ENCODE measurements at places on chromosomes 11 and 22. TPM values are rescaled to one million over a fixed set of nuclear protein-coding genes. Genes with fewer than 3 reads are reported as not detected.

- no peak overlapping the region for H3K4me3 ChIP-seq
- H3K36me3 ChIP-seq = no peaks in the 10 kb centered on the region
- H3K27ac ChIP-seq = no peak overlapping the region
- no peaks in the 10 kb centered on the region for H3K4me1 ChIP-seq
Observed at GRCh38 chr11:1553808-1554594, 18.1 kb downstream of the DUSP8 start.

GRCh38 chr11:57167125-57167846, 14.5 kb upstream of the LRRC55 start:
- peaks cover 21% of the 10 kb centered on the region for H3K27me3 ChIP-seq
- DNase-seq = no peak
- H3K36me3 ChIP-seq = no peaks in the 10 kb centered on the region
- H3K27ac ChIP-seq = no peak overlapping the region
- no peaks in the 10 kb centered on the region for H3K4me1 ChIP-seq
- no peak overlapping the region for H3K4me3 ChIP-seq

- peak overlapping the region; percentile 44 for H3K4me3 ChIP-seq
- no peak for DNase-seq
- peaks cover 2% of the 10 kb centered on the region for H3K27me3 ChIP-seq
- no peaks in the 10 kb centered on the region for H3K36me3 ChIP-seq
Observed at GRCh38 chr11:1755344-1755691, 4.9 kb upstream of the IFITM10 start.

- DNase-seq = no peak
- peaks cover 10% of the 10 kb centered on the region for H3K36me3 ChIP-seq
- H3K4me1 ChIP-seq = no peaks in the 10 kb centered on the region
- no peak overlapping the region for H3K27ac ChIP-seq
Observed at GRCh38 chr11:117457835-117458234, 130.2 kb downstream of the CEP164 start.

The PRR5L gene
- total RNA-seq = 172 TPM

The MMP13 gene
- total RNA-seq = not detected

The APOA4 gene
- total RNA-seq = not detected

The CHCHD10 gene
- total RNA-seq = 50.7 TPM

The ARHGEF12 gene
- 38.2 TPM for total RNA-seq

The KCNQ1OT1 gene
- 0.52 TPM for total RNA-seq

Measured in natural killer cell treated with Interleukin-12 subunit alpha and Interleukin-12 subunit beta and Interleukin-15 and Interleukin-18, amount 100 ng/mL, for 72 hours (primary cell).